ENCODE measurements at places on chromosomes 3 and 15. TPM values are rescaled to one million over a fixed set of nuclear protein-coding genes. Genes with fewer than 3 reads are reported as not detected.

GRCh38 chr3:73086071-73086494 lies 24.6 kb downstream of the EBLN2 start:
- H3K4me1 ChIP-seq: peaks cover 8% of the 10 kb centered on the region
- no peak for DNase-seq
- H3K36me3 ChIP-seq: no peaks in the 10 kb centered on the region
- H3K4me3 ChIP-seq: no peak overlapping the region
- H3K27me3 ChIP-seq: peaks cover 4% of the 10 kb centered on the region

DNA sequence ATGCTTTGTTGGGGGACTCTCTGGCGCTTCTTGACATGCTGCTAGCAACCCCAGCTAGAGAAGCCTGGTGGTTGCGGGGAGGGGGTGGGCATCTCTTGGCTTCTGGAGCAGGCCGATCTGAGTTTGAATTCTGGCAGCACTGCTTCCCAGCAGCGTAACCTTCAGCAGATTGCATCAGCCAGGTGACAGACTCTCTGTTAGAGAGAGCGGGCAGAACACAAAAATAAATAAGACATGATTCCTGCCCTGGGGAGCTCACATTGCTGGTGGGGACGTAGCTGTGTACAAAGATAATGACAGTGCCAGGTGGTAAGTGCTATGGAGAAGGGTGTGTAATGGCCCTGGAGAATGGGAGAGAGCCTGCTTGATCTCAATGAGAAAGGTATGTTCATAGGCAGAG lies 87.4 kb downstream of the THSD4 start:
- H3K4me3 ChIP-seq: no peak overlapping the region
- H3K4me1 ChIP-seq: no peaks in the 10 kb centered on the region
- no peak overlapping the region for H3K27ac ChIP-seq
- peaks cover 2% of the 10 kb centered on the region for H3K27me3 ChIP-seq

- H3K36me3 ChIP-seq: no peaks in the 10 kb centered on the region
- no peak overlapping the region for H3K4me3 ChIP-seq
- H3K4me1 ChIP-seq: no peaks in the 10 kb centered on the region
- peaks cover under 1% of the 10 kb centered on the region for H3K27me3 ChIP-seq
- DNase-seq: no peak
Observed at GRCh38 chr15:38996111-38996631, 431.6 kb upstream of the RASGRP1 start.

- H3K4me1 ChIP-seq: peaks cover 17% of the 10 kb centered on the region
- DNase-seq: peak; percentile 46
- no peaks in the 10 kb centered on the region for H3K36me3 ChIP-seq
- H3K27me3 ChIP-seq: peaks cover 22% of the 10 kb centered on the region
- peak overlapping the region; percentile 90 for H3K4me3 ChIP-seq
Observed at GRCh38 chr3:11719406-11720303, 75.9 kb upstream of the VGLL4 start.

DNA sequence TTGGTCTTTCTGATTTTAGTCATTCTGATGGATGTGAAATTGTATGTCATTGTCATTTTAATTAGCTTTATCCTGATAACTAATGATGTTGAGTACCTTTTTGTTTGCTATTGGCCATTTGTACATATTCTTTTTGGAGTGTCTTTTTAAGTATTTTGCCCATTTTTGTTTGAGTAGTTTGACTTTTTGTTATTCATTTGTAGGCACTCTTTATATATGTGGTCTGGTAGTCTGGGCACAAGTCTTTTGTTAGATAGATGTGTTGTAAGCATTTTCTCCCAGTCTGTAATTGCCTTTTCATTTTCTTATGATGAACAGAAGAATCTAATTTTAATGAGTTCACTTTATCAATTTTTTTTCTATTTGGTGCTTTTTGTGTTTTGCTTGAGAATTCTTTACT lies 14.6 kb downstream of the GPR160 start:
- no peaks in the 10 kb centered on the region for H3K27me3 ChIP-seq
- peaks cover 28% of the 10 kb centered on the region for H3K4me1 ChIP-seq
- no peak for DNase-seq
- H3K27ac ChIP-seq: no peak overlapping the region
- H3K4me3 ChIP-seq: no peak overlapping the region
- H3K36me3 ChIP-seq: peaks cover 3% of the 10 kb centered on the region

HTD2 gene
- total RNA-seq: 10.1 TPM

DNA sequence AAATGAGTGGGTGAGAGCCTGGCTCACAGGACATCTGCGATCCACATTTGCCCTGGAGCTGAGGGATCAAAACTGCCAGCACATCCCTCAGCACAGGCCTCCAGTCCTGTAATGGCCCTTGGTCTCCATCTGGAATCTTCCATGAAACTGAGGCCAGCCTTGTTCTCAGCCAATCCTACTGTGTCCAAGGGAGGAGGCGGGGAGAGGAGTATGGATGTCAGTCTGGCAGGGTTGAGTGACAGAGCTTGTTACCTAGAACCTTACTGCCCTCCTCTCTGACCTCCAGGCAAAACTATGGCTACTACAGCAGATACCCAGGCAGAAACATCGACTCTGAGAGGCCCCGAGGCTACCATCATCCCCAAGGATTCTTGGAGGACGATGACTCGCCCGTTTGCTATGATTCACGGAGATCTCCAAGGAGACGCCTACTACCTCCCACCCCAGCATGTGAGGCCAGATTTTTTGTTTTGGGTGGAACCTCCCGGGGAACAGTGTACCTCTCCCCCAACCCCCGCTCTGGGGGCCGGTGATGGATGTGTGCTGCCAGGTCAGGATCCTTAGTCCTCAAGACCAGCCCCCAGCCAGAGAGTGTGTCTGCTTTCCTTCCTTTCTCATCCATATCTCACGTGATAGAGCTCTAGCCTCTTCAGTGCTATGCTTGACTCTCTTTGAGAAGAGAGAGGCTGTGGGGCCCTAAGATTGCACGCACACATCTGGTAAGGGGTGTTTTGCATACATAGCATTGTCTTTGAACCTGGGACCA lies 41.3 kb downstream of the CHDH start:
- no peak overlapping the region for H3K4me3 ChIP-seq
- no peak for DNase-seq
- peaks cover 2% of the 10 kb centered on the region for H3K4me1 ChIP-seq
- no peaks in the 10 kb centered on the region for H3K36me3 ChIP-seq
- H3K27me3 ChIP-seq: peaks cover 5% of the 10 kb centered on the region

OR5K2 gene
- not detected for total RNA-seq

GRCh38 chr3:111971533-111972130 lies 7.2 kb upstream of the ABHD10 start:
- H3K36me3 ChIP-seq: no peaks in the 10 kb centered on the region
- peaks cover 7% of the 10 kb centered on the region for H3K4me1 ChIP-seq
- peaks cover 27% of the 10 kb centered on the region for H3K27me3 ChIP-seq
- no peak overlapping the region for H3K27ac ChIP-seq

GRCh38 chr3:153350420-153350819 lies 188.4 kb downstream of the RAP2B start:
- no peaks in the 10 kb centered on the region for H3K4me1 ChIP-seq
- peaks cover 4% of the 10 kb centered on the region for H3K27me3 ChIP-seq
- H3K27ac ChIP-seq: no peak overlapping the region
- H3K36me3 ChIP-seq: no peaks in the 10 kb centered on the region
- H3K4me3 ChIP-seq: no peak overlapping the region

GRCh38 chr3:67389176-67389575 lies 265.2 kb downstream of the SUCLG2 start:
- H3K27ac ChIP-seq: peak overlapping the region; percentile 6
- peaks cover 47% of the 10 kb centered on the region for H3K36me3 ChIP-seq
- H3K4me3 ChIP-seq: no peak overlapping the region
- H3K27me3 ChIP-seq: no peaks in the 10 kb centered on the region

DNA sequence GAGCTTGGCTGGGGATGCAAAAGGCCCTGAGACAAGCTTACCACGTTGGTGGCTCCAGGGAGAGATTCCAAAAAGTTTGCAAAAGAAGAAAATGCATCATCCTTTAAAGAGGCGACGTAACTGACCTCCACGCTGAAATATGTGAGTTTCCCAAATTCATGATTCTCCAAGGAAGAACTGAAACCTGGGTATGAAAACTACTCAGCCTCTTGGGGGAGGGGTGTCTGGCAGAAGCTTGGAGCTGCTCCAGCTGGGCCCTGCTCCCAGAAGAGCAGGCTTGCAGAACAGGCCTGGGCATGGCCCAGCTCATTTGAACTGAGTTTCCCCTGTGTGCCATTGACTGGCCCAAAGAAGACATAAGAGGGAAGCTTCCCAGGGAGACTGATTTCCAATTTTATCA lies 20.5 kb downstream of the CPN2 start:
- H3K27me3 ChIP-seq: peaks cover 18% of the 10 kb centered on the region
- H3K4me1 ChIP-seq: peaks cover 8% of the 10 kb centered on the region
- H3K36me3 ChIP-seq: no peaks in the 10 kb centered on the region
- no peak overlapping the region for H3K27ac ChIP-seq
- no peak overlapping the region for H3K4me3 ChIP-seq

ACOX2 gene
- not detected for total RNA-seq

CEP19 gene
- total RNA-seq: 3.7 TPM

CPEB1 gene
- not detected for total RNA-seq

DNA sequence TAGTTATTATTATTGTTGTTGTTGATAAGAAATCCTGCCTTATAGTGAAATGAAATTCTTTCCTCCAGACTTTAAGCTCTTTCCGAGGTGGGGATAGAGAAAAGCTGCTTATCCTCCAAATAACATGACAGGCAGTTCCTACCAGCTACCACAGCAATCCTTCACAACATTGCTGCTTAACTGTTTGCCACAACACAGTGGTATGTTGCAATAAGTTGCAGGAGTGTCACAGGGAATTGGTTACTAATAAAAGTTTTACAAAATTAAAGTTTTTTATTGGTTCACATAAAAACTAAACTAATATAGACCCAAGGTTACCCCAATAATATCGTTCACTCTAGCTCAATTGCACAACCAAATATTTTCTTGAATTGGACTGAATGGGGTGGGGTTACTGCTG lies 57.4 kb upstream of the ICE2 start:
- H3K4me3 ChIP-seq: no peak overlapping the region
- H3K36me3 ChIP-seq: peaks cover 12% of the 10 kb centered on the region
- no peak overlapping the region for H3K27ac ChIP-seq
- peaks cover 33% of the 10 kb centered on the region for H3K4me1 ChIP-seq
- H3K27me3 ChIP-seq: peaks cover 4% of the 10 kb centered on the region
- no peak for DNase-seq

- peaks cover 35% of the 10 kb centered on the region for H3K27me3 ChIP-seq
- DNase-seq: no peak
- H3K27ac ChIP-seq: no peak overlapping the region
- no peak overlapping the region for H3K4me3 ChIP-seq
- H3K4me1 ChIP-seq: no peaks in the 10 kb centered on the region
Observed at GRCh38 chr15:45371546-45371945, 6.8 kb downstream of the GATM start.

C3orf80 gene
- 0.25 TPM for total RNA-seq

ZIC4 gene
- not detected for total RNA-seq

CFAP91 gene
- not detected for total RNA-seq

PIF1 gene
- 28.1 TPM for total RNA-seq

MEIS2 gene
- not detected for total RNA-seq

- H3K4me1 ChIP-seq: peaks cover 67% of the 10 kb centered on the region
- H3K36me3 ChIP-seq: peaks cover 26% of the 10 kb centered on the region
- peak overlapping the region; percentile 95 for H3K27ac ChIP-seq
- peak; percentile 94 for DNase-seq
Observed at GRCh38 chr3:156816794-156817645, 9.1 kb upstream of the LEKR1 start.

- H3K4me3 ChIP-seq: no peak overlapping the region
- no peaks in the 10 kb centered on the region for H3K36me3 ChIP-seq
- no peak overlapping the region for H3K27ac ChIP-seq
- no peaks in the 10 kb centered on the region for H3K4me1 ChIP-seq
Observed at GRCh38 chr3:25940935-25941334, 151.0 kb downstream of the OXSM start.

RRP9 gene
- 58.2 TPM for total RNA-seq

PP2D1 gene
- not detected for total RNA-seq

DNA sequence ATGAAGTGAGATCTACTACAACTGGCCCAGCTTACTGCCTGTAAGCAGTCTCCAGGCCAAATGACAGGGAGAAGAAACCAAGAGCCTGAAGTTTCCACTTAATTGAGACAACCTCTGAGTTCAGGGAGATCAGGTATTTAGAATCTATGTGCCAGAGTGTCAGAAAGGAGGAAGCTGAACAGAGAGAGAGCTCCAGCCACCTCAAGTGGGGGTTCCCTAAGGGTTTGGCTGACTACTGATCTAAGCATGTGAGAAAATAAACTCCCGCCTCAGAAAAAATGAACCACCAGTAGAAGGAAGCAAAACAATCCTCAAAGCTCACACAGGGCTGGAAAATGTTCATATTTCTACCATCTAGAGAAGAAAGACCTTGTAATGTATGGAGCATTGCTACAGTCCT lies 25.0 kb downstream of the ADAM10 start:
- no peaks in the 10 kb centered on the region for H3K27me3 ChIP-seq
- peak overlapping the region; percentile 15 for H3K27ac ChIP-seq
- no peak overlapping the region for H3K4me3 ChIP-seq
- DNase-seq: no peak

GRM2 gene
- 0.23 TPM for total RNA-seq

DNA sequence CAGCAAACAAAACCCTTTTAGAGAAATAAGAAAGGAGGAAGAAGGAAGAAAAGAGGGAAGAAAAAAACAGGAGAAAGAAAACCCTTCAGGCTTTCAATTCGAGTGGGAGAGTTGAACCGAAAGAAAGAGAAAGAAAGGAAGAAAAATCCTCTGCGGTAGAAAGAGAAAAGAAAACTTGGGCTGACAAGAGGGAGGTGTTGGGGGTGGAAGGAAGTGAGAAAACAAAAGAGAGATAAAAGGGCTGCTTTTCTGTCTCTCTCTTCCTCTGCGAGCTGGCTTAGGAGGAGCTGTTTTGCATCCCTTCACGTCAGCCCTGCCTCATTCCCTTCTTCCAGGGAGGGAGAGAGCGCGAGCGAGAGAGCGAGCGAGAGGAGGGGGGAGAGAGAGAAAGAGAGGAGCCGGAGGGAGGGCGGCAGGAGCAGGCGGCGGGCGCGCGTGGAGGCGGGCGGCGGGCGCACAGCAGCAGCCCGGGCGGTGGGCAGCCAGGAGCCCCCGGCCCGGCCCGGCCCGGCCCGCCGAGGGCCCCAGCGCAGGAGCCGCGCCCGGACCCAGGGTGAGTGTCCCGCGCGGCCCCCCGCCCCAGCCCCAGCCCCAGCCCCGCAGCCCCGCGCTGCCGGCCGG lies at the start of gene ZNF710:
ZNF710 (plus strand) TSS at position 263 of the 621 bp plus-strand sequence. CDS start 65,814 bp downstream, outside the sequence.
- H3K4me1 ChIP-seq: peaks cover 44% of the 10 kb centered on the region
- peaks cover 2% of the 10 kb centered on the region for H3K27me3 ChIP-seq
- H3K27ac ChIP-seq: peak within 1 kb of the TSS; percentile 99
- peaks cover 17% of the 10 kb centered on the region for H3K36me3 ChIP-seq

- no peak overlapping the region for H3K4me3 ChIP-seq
- no peak for DNase-seq
- H3K36me3 ChIP-seq: no peaks in the 10 kb centered on the region
- H3K27me3 ChIP-seq: no peaks in the 10 kb centered on the region
Observed at GRCh38 chr15:93826790-93827189, 404.6 kb upstream of the MCTP2 start.

CHRFAM7A gene
- total RNA-seq: 2.1 TPM

CTXND1 gene
- not detected for total RNA-seq

- no peak for DNase-seq
- H3K27ac ChIP-seq: no peak overlapping the region
- no peak overlapping the region for H3K4me3 ChIP-seq
- H3K27me3 ChIP-seq: peaks cover 21% of the 10 kb centered on the region
- peaks cover 6% of the 10 kb centered on the region for H3K4me1 ChIP-seq
- H3K36me3 ChIP-seq: no peaks in the 10 kb centered on the region
Observed at GRCh38 chr15:39595338-39596221, 14.7 kb downstream of the THBS1 start.

GRCh38 chr3:150627557-150627956 lies 24.4 kb downstream of the SELENOT start:
- no peak overlapping the region for H3K27ac ChIP-seq
- H3K4me3 ChIP-seq: no peak overlapping the region
- no peaks in the 10 kb centered on the region for H3K27me3 ChIP-seq
- peaks cover 23% of the 10 kb centered on the region for H3K4me1 ChIP-seq
- DNase-seq: no peak

- H3K27ac ChIP-seq: no peak overlapping the region
- no peaks in the 10 kb centered on the region for H3K27me3 ChIP-seq
- no peak for DNase-seq
- no peak overlapping the region for H3K4me3 ChIP-seq
- no peaks in the 10 kb centered on the region for H3K36me3 ChIP-seq
Observed at GRCh38 chr15:68369931-68370767, 61.8 kb downstream of the ITGA11 start.

HTR3E gene
- total RNA-seq: not detected
